Uterus (tissue), 4 donors: ENCODE measurements at places on chromosomes 3 and 15. TPM values are rescaled to one million over a fixed set of nuclear protein-coding genes. Genes with fewer than 3 reads are reported as not detected.

Gene ITGB5
- total RNA-seq = 41.8 TPM

GRCh38 chr15:33448961-33449606 lies 138.3 kb downstream of the RYR3 start:
- DNase-seq = no peak

GRCh38 chr15:59111251-59111650 lies 6.3 kb downstream of the CCNB2 start:
- DNase-seq = no peak

Gene PPP1R14D
- total RNA-seq = not detected
